ENCODE measurements at places on chromosomes 7 and 10.
A peak's percentile ranks its signal among the peaks of the same experiment; 100 is the strongest.

DNA sequence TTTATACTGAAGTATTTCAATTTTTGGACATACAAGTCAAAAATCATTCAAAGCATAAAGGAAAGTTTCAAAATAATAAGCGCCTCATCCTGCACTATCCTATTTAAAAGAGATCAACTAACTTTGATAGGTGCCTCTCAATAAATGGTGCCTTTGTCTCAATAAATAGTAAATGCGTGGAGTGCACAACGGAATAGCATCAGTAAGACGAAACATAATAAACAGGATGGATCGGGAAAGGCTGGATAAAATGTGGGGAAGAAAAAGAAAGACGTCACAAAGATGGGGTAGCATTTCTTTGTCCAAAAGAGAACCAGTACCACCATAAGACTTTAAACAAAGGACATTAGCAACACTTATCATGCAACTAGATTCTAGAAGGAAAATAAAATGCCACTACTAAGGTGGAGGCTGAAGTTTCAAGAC, 571 bp upstream of the PRKAR2B start:
- DNase-seq = no peak

DNA sequence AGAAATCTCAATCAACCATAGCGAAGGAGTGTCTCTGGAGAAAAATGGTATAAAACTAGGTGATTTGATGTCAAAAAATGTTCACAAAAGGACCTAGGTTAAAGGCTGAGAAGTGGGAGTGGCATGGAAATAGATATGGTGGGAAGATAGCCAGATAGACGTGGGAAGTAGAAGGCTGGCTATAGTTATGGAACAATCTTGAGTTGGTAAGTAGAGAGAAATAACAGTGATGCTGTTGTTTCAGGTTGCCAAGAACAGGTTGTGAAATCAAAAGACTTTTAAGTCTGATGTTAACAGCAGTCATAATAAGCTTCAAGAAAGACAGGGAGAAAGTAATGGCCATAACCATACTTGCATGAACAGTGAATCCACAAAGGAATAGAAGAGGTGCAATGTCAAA, 106.1 kb upstream of the RSU1 start:
- no peak for DNase-seq

- DNase-seq = no peak
These were observed 164.1 kb downstream of the PPP1R17 start for GRCh38 chr7:31851119-31851518.

GRCh38 chr10:12531305-12532220, 182.2 kb downstream of the CAMK1D start:
- no peak for DNase-seq

DNA sequence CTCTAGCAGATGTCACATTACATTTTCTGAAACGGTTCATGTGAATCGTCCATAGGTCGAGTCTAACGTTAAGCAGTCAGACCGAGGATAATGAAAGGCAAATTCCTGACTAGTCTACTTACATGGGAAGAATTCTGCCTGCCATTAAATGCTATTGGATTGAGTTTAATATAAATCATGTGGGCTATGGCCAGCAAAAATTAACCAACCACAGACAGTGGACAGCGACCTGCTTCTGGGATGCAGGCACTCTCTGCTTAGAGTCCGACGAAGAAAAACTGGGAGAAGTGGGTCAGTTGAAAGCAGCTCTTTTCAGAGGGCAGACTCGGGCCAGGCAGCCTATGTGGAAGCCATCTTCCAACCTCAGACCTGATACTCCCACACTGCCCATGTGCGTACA, 16.6 kb downstream of the PIP4K2A start:
- DNase-seq = no peak

DNA sequence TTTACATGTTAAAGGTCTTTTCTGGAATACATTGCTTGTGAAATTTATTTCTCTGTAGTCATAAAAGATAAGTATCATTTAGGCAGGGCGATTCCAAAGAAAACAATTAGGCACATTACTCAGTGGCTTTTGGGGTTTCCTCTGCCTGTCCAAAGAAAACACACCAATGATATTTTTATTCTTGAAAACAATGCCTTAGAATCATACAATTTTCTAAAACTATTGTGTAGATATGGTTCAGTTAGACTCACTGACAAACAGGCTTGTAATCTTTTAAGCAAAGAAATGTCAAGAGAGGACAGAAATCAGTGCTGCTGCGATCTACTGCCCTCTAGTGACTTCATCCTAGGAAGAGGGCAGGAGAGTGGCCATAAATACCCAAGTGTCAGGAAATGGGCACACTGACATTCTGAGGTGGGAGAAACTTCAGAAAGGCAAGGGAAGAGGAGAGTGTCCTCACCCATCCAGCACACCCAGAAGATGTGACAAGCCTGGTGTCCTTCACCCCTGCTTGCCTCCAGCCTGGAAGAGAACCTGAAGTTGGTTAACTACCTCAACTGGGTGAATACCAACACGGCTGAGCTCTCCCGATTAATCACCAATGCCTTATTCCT, 120.5 kb downstream of the GALNT11 start:
- DNase-seq = peak; percentile 55

- no peak for DNase-seq
These were observed 71.6 kb downstream of the ABCA13 start for GRCh38 chr7:48242846-48243245.

- no peak for DNase-seq
These were observed 124.4 kb downstream of the TACC2 start for GRCh38 chr10:122113161-122113944.

GRCh38 chr10:30705625-30706149, 76.1 kb upstream of the LYZL2 start:
- peak; percentile 63 for DNase-seq

DNA sequence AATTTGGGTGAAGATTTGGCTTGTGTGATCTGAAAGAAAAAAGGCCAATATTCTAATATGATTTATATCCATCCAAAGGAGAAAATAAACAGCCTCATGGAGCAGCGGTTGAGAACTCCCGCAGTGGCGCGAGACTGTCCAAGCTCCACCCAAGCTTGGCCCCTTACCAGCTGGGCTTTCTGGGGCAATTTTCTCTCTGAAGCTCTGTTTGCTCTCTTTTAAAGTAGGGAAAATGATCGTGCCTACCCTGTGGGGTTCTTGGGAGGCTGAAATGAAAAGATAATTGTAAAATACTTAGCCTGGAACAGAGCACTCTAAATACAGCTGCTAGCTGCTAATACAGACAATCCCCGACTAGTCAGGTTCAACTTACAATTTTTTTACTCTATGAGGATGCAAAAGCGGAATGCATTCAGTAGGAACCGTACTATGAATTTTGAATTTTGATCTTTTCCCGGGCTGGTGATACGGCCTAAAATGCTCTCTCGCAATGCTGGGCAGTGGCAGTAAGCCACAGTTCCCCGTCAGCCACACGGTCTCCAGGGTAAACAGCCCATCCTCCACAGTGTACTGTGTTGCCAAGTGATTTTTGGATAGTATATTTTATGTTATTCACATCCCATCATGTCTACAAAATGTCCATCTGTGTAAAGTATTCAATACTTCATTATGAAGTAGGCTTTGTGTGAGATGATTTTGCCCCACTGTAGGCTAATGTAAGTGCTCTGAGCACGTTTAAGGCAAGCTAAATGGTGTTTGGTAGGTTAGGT, 137.7 kb downstream of the CHN2 start:
- no peak for DNase-seq

- peak; percentile 83 for DNase-seq
These were observed 3.5 kb downstream of the GLCCI1 start for GRCh38 chr7:7972128-7972527.

DNA sequence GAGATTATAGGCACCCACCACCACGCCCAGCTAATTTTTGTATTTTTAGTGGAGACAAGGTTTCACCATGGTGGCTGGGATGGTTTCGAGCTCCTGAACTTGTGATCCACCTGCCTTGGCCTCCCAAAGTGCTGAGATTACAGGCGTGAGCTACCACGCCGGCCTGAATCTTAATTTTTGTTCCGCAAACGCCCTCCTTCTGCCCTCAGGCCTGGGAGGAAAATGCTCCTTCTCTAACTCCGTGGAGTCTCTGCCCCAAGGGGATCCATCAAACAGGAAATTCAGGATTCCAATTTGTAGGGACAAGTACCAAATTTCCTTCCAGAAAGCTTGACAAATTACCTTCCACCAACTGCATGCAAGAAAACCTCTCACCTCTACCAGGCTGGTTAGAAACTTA, 43.2 kb downstream of the RBAK start:
- DNase-seq = no peak

DNA sequence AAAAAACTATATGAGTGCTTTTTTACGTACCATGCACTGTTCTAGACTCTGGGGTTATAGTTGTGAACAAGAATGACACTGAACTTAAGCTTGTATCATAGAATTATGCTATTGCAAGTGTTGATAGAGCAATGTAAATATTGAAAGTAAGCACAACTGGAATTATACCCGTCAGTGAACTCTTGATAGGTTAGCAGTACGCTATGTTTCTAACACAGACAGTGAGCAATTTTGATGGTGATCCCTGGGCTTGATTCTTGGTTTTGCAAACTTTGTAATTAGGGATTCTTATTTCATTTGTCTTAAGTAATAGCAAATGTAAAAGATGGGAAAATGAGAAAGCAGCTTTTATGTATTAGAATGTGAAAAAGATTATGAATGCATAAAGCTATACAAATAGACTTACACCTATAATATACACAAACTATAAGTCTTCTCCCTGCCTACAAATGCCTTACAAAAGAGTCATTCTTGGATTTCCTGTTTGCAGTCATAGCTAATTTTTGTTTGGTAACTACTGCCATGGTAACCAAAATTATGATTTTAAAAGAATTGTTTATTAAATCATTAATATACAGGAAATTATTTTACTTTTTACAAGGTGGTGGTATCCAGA, 6.7 kb downstream of the TES start:
- no peak for DNase-seq

- DNase-seq = no peak
These were observed 87.0 kb upstream of the KMT2E start for GRCh38 chr7:104927055-104927454.

GRCh38 chr10:83276971-83277370, 862.3 kb upstream of the GHITM start:
- DNase-seq = no peak

DNA sequence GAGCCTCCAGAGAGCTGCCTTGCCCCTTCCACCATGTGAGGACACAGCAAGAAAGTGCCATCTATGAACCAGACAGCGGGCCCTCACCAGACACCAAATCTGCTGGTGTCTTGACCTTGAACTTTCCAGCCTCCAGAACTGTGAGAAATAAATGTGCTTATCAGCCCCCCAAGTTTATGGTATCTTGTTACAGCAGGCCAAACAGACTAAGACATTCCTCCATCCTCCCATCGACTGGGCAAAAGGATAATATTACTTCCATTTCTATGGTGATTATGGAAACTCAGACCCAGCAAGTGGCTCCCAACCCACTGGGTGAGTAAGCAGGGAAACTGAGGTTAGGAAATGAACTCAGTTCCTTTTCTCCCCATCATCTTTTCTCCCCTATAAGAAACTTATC, 288.4 kb downstream of the KCNMA1 start:
- DNase-seq = no peak

DNA sequence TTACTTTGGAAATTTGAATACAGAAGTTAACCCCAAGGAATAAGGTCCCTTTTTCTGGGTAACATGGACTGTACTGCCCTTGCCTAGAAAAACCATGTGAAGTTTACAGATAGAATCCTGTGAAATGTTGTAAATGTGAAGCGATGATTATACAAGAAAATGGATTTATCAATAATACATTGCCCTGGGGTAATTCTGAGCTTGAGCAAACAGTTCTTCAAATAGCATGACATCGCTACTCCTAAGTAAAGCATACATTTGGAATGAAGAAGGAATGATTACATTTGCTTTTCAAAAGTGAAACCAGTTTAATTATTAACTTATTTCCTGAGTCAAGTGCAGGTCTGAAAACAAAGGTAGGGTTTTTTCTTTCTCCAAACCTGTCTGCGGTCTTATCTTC, 43.3 kb upstream of the FZD8 start:
- DNase-seq = no peak

- no peak for DNase-seq
These were observed 56.9 kb downstream of the SORBS1 start for GRCh38 chr10:95504246-95504691.

DNA sequence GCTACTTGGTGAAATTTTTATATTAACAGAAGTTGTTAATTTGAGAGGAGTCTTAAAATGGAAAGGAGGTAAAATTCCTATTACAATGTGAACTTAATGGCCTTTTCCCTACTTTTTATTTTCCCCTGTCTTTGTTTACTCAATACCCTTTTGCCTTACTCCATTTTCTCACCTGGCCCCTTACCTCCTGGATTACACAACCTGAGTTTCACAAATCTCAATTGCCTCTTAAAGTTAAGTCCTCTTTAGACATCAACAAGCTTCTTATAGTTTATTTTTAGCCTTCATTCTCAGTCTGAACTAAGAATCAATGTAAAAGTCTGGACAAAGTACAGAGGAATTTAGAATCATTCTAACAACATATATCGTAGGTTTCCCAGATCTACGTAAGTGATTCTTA, 247.0 kb downstream of the PCDH15 start:
- DNase-seq = no peak

GRCh38 chr10:104076743-104077160, 8.9 kb downstream of the COL17A1 start:
- DNase-seq = no peak

DNA sequence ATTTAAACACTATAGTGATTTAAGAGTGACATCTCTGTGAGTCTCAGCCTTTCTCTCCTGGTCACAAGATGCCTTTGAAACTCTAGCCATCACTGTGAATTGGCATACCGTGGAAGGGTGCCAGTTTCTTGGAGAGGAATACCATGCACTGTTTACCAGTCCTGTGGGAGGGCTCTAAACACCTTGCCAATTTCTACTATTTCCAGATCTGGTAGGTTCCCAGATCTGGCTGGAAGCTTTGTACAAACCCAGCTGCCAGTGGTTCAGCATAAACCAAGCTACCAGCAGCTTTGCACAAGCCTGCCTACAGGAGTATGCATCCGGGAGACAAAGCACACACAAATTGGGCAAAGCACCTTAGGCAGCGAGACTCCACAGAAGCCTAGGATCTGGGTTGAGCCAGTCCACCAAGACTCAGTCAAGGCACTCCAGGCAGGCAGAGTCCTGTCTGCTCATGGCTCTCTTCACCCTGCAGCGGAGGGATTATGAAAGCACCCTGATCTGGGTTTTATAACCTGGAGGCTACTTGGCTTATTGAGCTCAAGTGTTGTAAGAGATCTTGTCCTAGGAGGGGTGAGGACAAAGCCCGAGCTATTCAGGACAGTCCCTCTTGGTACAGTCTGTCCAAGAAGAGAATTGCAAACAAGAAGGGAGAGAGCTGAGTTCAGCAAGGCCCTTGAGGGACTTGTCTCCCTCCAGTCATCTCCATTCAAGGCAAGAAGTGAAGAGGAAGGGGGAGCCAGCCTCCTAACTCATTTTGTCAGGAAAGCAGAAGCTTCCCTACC, 23.6 kb downstream of the MCM10 start:
- DNase-seq = no peak

GRCh38 chr10:63585041-63585440, 63.8 kb downstream of the REEP3 start:
- no peak for DNase-seq

GRCh38 chr10:95221124-95221523, 27.1 kb downstream of the ACSM6 start:
- DNase-seq = no peak

DNA sequence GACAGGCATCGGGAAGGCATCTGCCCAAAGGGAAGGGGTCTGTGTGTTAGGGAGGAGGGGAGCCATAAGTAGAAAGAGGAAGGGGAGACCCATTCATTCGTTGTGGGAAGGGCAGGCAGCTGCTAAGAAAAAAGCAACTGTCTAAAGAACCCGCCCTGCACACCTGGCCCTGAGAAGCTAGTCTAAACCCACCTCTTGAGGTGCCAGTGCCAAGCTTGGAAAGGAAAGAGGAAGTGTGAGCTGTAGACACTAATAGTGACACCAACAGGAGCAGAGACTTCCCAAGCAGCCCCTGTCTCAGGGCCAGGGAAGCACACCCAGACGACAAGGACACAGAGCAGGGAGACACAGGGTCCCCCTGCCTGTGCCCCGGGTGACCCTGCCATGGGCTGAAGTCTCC, 40.8 kb upstream of the PRSS58 start:
- DNase-seq = peak; percentile 37
